ENCODE measurements at places on chromosomes 12 and 14. TPM values are rescaled to one million over a fixed set of nuclear protein-coding genes. Genes with fewer than 3 reads are reported as not detected.

DNA sequence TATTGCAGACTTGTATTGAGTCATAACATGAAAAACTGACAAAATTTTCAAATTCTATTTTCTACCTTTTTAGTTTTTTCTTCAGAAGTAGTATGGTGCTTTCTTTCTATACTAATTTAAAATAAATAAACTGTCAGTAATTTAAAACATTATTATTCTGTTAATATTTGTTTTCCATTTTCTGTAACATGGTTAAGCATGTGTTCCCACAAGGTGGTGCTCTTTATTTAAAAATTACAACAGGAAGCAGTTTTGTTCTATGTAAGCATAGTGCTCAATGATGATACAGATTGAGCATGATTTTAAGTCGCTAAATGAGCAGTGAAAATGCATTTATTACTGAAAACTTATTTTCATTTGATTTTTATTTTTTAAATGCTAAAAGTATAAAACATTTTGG, 114.6 kb downstream of the PPFIA2 start:
- DNase-seq = no peak

GRCh38 chr12:26287671-26288381, 92.5 kb downstream of the SSPN start:
- DNase-seq = no peak

DNA sequence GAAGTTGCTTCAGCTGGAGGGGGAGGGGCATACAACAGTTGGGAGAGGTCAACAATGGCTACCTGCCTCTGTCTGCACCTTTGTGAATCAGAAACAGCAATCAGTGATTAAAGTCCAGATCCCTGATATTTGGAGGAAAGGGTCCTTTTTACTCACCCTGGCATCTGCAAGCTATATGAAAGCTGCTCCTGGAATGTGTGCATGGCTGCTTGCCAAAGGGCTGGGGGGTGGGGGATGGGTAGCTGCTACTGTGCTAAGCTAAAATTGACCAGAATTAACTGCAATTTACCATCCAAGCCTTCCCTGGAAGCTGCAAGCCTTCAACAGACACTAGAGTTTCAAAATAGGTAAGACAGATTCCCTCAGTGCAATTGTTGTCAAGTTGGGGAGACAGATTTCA, 13.5 kb upstream of the GTF2A1 start:
- no peak for DNase-seq

GRCh38 chr14:95133282-95133681, 24.0 kb downstream of the DICER1 start:
- no peak for DNase-seq

GRCh38 chr12:123264642-123265041, 7.0 kb downstream of the CDK2AP1 start:
- no peak for DNase-seq

GRCh38 chr12:45191239-45191638, 24.7 kb upstream of the ANO6 start:
- no peak for DNase-seq

GRCh38 chr12:52815676-52816588, 2.0 kb upstream of the KRT4 start:
- no peak for DNase-seq

- DNase-seq = no peak
Observed at GRCh38 chr12:24268663-24269186, 319.3 kb upstream of the SOX5 start.

GRCh38 chr14:31167032-31167431, 40.6 kb downstream of the HECTD1 start:
- DNase-seq = no peak

GRCh38 chr12:68325966-68326365, 6.2 kb downstream of the MDM1 start:
- DNase-seq = no peak

GRCh38 chr12:23472329-23472971, 477.0 kb downstream of the SOX5 start:
- no peak for DNase-seq

GRCh38 chr12:94100211-94100627, 48.2 kb upstream of the PLXNC1 start:
- no peak for DNase-seq

DNA sequence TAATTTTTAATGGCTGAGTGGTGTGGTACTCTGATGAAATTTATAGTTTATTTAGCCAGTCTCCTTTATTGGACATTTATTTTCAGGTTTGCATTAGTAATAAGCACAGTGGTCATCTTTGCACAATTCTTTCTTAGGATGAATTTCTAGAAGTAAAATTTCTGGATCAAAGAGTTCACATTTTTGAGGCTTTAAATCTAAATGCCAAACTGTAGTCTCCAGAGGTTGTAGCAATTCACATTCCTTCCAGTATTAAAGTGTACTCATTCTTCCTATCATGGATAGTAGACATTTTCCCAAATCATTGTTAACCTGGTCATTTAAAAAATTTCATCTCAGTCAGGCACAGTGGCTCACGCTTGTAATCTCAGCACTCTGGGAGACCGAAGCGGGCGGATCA, 24.8 kb downstream of the SLC39A9 start:
- no peak for DNase-seq

The ACOT6 gene
- total RNA-seq = not detected

The CCDC85C gene
- 5.3 TPM for total RNA-seq

The GLIPR1L1 gene
- total RNA-seq = not detected

The TPH2 gene
- total RNA-seq = not detected

The IPO8 gene
- total RNA-seq = 52.9 TPM

The RASSF8 gene
- 0.31 TPM for total RNA-seq

The RERGL gene
- total RNA-seq = not detected
